ENCODE measurements at places on chromosomes 16 and 17.
A peak's percentile ranks its signal among the peaks of the same experiment; 100 is the strongest.

DNA sequence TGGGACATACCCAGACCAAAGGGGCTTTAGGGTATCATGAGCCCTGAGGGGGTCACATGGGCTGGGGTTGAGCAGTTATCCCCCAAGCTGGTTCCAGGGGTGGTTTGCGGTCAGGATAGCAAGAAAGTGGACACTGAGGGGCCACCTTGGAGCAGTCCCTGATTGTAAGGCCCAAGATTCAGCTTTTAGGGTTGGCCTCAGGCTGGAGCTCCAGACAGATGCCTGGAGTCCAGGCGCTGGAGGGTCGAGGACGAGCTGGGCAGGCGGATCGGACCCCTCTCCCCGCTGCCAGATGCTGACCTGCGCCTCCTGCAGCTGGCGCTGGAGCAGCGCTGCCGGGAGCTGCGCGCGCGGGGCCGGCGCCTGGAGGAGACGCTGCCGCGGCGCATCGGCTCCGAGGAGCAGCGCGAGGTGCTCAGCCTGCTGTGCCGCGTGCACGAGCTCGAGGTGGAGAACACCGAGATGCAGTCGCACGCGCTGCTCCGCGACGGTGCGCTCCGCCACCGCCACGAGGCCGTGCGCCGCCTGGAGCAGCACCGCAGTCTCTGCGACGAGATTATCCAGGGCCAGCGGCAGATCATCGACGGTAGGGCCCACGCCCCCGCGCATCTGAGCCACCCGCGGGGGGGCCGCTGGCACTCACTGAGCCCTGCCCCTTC lies 10.0 kb downstream of the BTBD17 start:
- no peak overlapping the region for H3K4me3 ChIP-seq
- peak; percentile 51 for DNase-seq
- peaks cover 2% of the 10 kb centered on the region for H3K36me3 ChIP-seq
- no peak overlapping the region for H3K27ac ChIP-seq
- no peaks in the 10 kb centered on the region for H3K4me1 ChIP-seq

DNA sequence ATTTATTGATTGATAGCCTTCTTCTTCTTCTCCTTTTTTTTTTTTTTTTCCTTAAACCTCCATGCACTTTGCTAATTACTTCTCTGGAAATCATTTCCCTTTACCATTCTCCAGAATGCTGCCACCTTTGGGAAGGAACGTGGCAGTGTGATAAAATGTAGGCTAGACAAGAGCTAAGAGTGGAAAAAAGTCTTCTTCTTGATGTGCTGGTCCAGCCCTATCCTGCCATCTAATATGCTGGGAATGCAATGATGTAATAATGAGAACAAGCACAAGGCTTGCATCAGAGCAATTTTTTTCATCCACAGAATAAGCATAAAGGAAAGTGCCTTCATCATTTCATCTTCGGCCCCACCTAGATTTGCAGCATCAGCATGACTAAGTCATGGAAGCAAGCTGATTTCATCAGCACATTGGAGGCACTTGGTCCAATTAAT lies 128.7 kb upstream of the ZFHX3 start:
- peaks cover 21% of the 10 kb centered on the region for H3K4me1 ChIP-seq
- no peaks in the 10 kb centered on the region for H3K36me3 ChIP-seq
- no peak overlapping the region for H3K27ac ChIP-seq
- no peak overlapping the region for H3K4me3 ChIP-seq

DNA sequence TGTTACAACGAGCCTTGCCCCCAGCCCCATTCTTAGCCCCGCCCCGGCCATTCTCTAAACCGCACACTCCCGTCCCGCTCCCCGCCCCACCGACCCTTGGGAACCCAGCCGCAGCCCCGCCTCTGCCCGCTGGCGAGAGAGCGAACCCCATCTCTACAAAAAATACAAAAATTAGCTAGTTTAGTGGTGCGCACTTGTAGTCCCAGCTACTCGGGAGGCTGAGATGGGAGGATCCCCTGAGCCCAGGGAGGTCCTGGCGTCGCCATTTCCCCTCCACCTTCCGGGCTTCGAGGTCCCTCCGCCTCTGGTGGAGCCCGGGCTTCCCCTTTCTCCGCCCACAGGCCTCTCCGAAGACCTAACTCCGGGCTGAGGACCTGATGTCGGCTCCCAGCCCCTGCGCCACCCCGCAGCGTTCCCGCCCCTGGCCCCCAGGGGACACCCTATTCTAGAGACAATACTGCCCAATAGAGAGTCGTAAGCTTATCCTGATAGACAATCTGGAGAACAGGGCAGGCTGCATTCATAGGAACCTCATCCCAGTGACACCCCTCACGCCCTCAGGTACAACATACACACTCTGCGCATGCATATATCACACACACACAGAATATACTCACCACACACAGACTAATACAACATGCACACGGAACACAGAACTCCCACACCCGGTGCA lies 480 bp upstream of the PROCA1 start:
- peak overlapping the region; percentile 97 for H3K27ac ChIP-seq
- peaks cover 49% of the 10 kb centered on the region for H3K36me3 ChIP-seq

GRCh38 chr17:54608634-54609155 lies 292.0 kb upstream of the TOM1L1 start:
- no peaks in the 10 kb centered on the region for H3K27me3 ChIP-seq
- H3K27ac ChIP-seq = no peak overlapping the region
- peaks cover 1% of the 10 kb centered on the region for H3K36me3 ChIP-seq

- no peak overlapping the region for H3K4me3 ChIP-seq
- no peak overlapping the region for H3K27ac ChIP-seq
- H3K36me3 ChIP-seq = no peaks in the 10 kb centered on the region
- H3K27me3 ChIP-seq = no peaks in the 10 kb centered on the region
- peaks cover 5% of the 10 kb centered on the region for H3K4me1 ChIP-seq
Observed at GRCh38 chr16:79310710-79311109, 289.8 kb downstream of the MAF start.

GRCh38 chr17:20241855-20242254 lies 225.5 kb downstream of the LGALS9B start:
- H3K27me3 ChIP-seq = no peaks in the 10 kb centered on the region
- DNase-seq = no peak
- H3K27ac ChIP-seq = no peak overlapping the region
- no peaks in the 10 kb centered on the region for H3K4me1 ChIP-seq
- H3K36me3 ChIP-seq = peaks cover 22% of the 10 kb centered on the region

GRCh38 chr16:1963806-1964505 lies 670 bp downstream of the RPS2 start:
- peaks cover 18% of the 10 kb centered on the region for H3K36me3 ChIP-seq
- no peak for DNase-seq
- no peak overlapping the region for H3K27ac ChIP-seq
- no peaks in the 10 kb centered on the region for H3K27me3 ChIP-seq
- peak overlapping the region; percentile 87 for H3K4me3 ChIP-seq

- no peak overlapping the region for H3K4me3 ChIP-seq
- no peak overlapping the region for H3K27ac ChIP-seq
- no peaks in the 10 kb centered on the region for H3K36me3 ChIP-seq
- peaks cover 100% of the 10 kb centered on the region for H3K27me3 ChIP-seq
- peaks cover 4% of the 10 kb centered on the region for H3K4me1 ChIP-seq
Observed at GRCh38 chr16:86516623-86517003, 6.3 kb downstream of the FOXF1 start.

DNA sequence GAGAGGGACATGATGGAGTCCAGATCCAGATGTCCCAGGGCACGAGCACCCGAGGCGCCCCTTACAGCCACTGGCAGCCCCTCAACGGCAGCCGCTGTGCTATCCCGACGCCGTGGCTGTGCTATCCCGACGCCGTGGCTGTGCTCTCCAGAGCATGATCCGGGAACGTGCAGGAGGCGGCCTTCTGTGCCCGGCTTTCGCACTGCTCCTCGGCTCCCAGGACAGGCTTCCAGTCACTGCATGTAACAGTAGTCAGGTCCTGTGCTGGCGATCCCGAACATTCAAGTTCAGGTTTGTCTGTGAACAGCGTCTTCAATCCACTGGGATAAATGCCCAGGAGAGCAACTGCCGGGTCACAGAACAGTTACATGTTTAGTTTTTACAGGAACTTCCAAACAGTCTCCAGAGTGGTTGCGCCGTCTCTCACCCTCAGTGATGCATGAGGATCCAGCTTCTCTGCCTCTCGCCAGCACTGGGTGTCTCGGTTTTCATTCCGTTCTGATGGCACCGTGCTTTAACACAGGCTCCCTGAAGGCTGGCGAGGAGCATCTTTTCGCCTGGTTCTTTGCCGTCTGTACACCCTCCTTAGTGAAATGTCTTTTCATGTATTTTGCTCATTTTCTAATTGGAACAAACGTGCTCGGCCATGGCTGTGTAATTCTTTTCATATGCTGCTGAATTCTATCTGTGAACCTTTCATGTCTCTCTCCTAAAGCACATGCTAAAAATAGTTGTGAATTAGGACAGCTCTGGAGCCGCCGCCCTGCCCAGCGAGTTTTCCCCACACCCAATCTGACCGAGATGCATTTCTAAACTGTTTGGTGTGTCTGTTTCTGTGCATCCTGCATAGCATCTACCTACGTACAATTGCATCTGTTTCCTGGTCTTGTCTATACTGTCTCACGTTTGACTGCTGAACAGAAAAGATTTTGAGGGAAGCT lies 72.6 kb upstream of the METRNL start:
- peaks cover 3% of the 10 kb centered on the region for H3K36me3 ChIP-seq
- no peaks in the 10 kb centered on the region for H3K4me1 ChIP-seq
- H3K27ac ChIP-seq = no peak overlapping the region
- no peak overlapping the region for H3K4me3 ChIP-seq

GRCh38 chr16:33877-34647 lies 19.3 kb downstream of the POLR3K start:
- H3K27ac ChIP-seq = no peak overlapping the region
- H3K4me3 ChIP-seq = no peak overlapping the region
- peaks cover 7% of the 10 kb centered on the region for H3K36me3 ChIP-seq
- DNase-seq = no peak
- no peaks in the 10 kb centered on the region for H3K27me3 ChIP-seq

GRCh38 chr17:70021726-70022125 lies 53.3 kb upstream of the KCNJ16 start:
- H3K4me3 ChIP-seq = no peak overlapping the region
- no peak overlapping the region for H3K27ac ChIP-seq
- no peaks in the 10 kb centered on the region for H3K36me3 ChIP-seq

GRCh38 chr16:19046062-19046461 lies 21.4 kb upstream of the COQ7 start:
- no peak overlapping the region for H3K27ac ChIP-seq
- H3K36me3 ChIP-seq = peaks cover 11% of the 10 kb centered on the region
- no peak for DNase-seq
- no peaks in the 10 kb centered on the region for H3K4me1 ChIP-seq

GRCh38 chr16:56424404-56424764 lies 961 bp downstream of the AMFR start:
- no peak for DNase-seq
- H3K27ac ChIP-seq = no peak overlapping the region
- H3K4me1 ChIP-seq = peaks cover 2% of the 10 kb centered on the region
- peak overlapping the region; percentile 78 for H3K4me3 ChIP-seq

- H3K27ac ChIP-seq = no peak overlapping the region
- H3K36me3 ChIP-seq = peaks cover 23% of the 10 kb centered on the region
- no peaks in the 10 kb centered on the region for H3K27me3 ChIP-seq
- no peak overlapping the region for H3K4me3 ChIP-seq
Observed at GRCh38 chr16:10536814-10537389, 43.5 kb downstream of the EMP2 start.

GRCh38 chr16:23679274-23679985 lies 741 bp downstream of the PLK1 start:
- no peak overlapping the region for H3K27ac ChIP-seq
- peak overlapping the region; percentile 94 for H3K4me3 ChIP-seq
- H3K27me3 ChIP-seq = no peaks in the 10 kb centered on the region
- peaks cover 66% of the 10 kb centered on the region for H3K36me3 ChIP-seq

GRCh38 chr16:70473446-70474319 lies 19.3 kb downstream of the FCSK start:
- H3K27ac ChIP-seq = no peak overlapping the region
- no peak for DNase-seq
- peaks cover 7% of the 10 kb centered on the region for H3K4me1 ChIP-seq
- no peak overlapping the region for H3K4me3 ChIP-seq

DNA sequence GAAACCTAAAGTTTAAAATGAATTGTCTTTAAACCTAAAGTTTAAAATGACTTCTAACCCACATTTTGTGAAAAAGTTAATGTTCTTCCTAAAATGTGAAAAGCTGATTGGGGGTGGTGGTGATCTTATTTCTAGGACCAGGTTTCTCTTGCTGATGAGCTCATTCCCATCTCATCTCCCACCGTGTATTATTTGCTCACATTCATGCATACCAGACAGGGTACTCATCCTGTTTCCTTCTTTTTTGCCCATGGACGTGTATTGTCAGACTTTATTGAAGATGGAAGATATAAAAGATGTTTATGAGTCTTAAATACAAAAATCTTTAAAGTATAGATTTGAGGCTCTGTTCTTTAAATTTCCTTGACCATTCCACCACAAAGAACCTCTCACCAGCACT lies 70.1 kb upstream of the MPHOSPH6 start:
- H3K27me3 ChIP-seq = no peaks in the 10 kb centered on the region
- H3K4me1 ChIP-seq = no peaks in the 10 kb centered on the region
- no peak for DNase-seq
- no peak overlapping the region for H3K4me3 ChIP-seq
- no peaks in the 10 kb centered on the region for H3K36me3 ChIP-seq
- H3K27ac ChIP-seq = no peak overlapping the region

DNA sequence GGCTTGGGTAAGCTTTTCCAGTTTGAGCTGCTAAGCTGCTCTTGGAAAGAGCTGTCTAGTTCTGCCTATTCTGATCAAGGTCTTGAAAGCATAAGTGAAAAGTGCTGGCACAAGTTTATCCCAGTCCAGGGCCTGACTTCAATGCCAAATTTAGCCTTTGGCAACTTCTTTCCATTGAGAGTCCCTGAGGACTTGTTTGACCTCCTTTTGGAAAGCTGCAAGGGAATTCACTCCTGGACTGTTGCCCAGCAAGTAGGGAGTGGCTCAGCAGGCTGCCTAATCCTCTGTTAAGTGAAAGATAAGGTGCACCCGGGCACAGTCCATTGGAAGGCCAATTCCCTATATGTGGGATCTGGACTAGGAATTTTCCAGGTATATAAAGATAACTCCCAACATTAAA lies 16.0 kb upstream of the TANC2 start:
- no peaks in the 10 kb centered on the region for H3K36me3 ChIP-seq
- H3K4me3 ChIP-seq = no peak overlapping the region
- H3K27me3 ChIP-seq = no peaks in the 10 kb centered on the region
- H3K27ac ChIP-seq = no peak overlapping the region
- H3K4me1 ChIP-seq = no peaks in the 10 kb centered on the region

GRCh38 chr16:90046971-90047713 lies 27.9 kb upstream of the DBNDD1 start:
- no peak overlapping the region for H3K4me3 ChIP-seq
- no peaks in the 10 kb centered on the region for H3K27me3 ChIP-seq
- no peaks in the 10 kb centered on the region for H3K36me3 ChIP-seq

Measured in neuronal stem cell (in vitro differentiated cells).